CMK (cell line): ENCODE measurements at places on chromosomes 7 and 10.

- no peak for DNase-seq
These were observed 26.6 kb downstream of the LCOR start for GRCh38 chr10:96858706-96859050.

DNA sequence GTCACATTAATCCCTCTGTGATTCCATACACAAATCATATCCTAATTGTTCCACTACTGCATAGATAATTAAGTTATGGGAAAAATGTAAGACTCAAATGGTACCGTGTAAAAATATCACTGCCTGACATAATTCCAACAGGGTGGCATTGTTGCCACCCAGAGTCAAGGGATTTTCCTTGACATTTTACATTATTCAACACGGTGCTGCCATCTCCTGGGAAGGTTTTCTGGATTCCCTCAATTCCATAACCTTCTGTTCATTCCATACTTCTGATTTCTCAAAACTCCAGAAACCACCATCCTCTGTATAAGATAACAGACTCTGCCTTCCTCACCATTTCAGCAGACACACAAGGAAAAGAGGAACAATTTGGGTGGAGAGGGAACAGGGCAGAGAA is 495.9 kb downstream of the XPNPEP1 start:
- DNase-seq, result no peak

GRCh38 chr10:36114141-36114540 is 472.0 kb upstream of the FZD8 start:
- DNase-seq, result no peak

DNA sequence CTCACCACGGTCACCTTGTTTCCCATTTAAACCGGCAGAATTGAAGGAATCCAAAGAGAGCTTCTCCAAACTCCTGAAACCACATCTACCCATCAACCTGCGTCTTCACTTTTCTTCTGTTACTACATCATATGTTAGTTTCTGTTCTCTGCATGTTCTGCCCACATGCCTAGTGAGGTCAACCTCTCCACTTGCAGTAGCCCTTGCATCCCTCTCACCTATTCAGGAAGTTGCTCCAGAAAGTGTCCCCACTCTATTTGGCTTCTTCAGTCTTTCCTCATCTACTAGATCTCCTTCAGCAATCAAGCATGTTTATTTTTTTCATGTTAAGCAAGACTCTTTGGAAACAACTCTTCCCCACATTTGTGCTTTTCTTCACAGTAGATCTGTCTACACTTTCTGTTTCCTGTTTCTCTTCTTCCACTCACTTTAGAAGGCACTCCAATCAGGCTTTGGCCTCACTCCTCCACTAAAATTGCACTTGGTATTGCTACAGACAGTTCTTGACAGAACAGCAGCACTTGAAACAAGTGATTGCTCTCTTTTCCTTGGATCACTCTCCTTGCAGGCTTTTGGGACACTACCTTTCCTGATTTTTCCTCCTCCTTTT is 7.5 kb downstream of the SAMD9L start:
- no peak for DNase-seq

DNA sequence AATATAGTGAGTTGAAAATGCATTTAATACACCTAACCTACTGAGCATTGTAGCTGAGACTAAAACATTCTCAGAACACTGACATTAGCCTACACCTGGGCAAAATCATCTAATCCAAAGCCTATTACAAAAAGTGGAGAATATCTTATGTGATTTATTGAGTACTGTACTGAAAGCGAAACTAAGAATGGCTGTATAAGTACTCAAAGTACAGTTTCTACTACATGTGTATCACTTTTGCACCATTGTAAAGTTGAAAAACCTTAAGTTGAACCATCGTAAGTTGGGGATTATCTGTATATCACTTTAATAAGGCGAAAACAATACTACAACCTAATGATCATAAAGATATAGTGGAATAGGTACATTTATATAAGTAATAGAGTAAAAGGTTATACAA is 45.4 kb upstream of the GRB10 start:
- no peak for DNase-seq

DNA sequence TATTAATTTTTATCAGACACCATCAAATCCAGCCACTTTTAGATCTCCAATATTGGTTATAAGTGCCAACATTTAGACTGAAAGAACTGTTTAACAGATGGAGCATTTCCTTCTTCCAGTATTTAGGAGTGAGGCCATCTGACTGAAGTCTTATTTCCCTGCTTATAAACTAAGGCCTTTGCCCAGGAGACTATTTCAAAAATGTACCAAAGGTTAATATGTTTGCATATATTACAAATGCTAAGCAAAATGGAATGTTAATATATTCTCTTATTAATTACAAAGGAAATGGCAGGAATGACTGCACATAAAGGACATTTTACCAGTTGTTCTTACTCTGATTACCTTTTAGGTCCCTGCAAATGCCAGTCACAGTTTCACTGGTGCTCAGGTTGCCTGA is 238.9 kb upstream of the PLXNA4 start:
- no peak for DNase-seq

DNA sequence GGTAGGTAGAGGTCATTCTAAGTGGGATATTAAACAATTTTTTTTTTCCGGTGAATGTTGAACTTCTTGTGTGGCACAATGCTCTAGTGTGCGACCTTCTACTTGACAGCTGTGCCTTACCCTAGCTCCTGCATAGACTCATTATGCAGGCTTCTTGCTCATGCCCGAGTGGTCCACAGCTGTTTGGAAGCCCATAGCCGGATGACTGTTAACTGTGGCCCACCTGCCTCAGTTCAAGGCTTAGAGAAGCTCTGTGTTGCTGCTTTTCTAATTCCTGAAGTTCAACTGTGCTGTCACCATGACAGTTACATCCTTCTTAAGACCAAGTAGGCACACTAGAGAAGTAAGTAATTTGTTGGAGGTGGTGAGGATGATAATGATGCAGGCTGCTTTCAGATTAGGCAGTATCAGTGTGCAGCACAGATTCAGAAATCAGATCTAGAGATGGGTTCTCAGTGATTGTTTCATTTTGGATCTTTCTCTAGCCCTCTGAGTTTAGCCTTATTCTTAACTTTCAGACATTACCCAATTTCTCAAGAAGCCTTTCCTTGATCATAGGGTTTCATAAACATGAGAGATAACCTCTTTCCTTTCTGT is 278.4 kb downstream of the PHF14 start:
- DNase-seq, result no peak
